Suprapubic skin (tissue), 4 donors: ENCODE measurements at places on chromosomes 12 and 14. TPM values are rescaled to one million over a fixed set of nuclear protein-coding genes. Genes with fewer than 3 reads are reported as not detected.

GRCh38 chr12:26282339-26282940 lies 87.1 kb downstream of the SSPN start:
- H3K27ac ChIP-seq, result no peak overlapping the region
- no peaks in the 10 kb centered on the region for H3K27me3 ChIP-seq
- no peaks in the 10 kb centered on the region for H3K36me3 ChIP-seq
- peaks cover 9% of the 10 kb centered on the region for H3K4me1 ChIP-seq
- no peak overlapping the region for H3K4me3 ChIP-seq
- no peak for DNase-seq

DNA sequence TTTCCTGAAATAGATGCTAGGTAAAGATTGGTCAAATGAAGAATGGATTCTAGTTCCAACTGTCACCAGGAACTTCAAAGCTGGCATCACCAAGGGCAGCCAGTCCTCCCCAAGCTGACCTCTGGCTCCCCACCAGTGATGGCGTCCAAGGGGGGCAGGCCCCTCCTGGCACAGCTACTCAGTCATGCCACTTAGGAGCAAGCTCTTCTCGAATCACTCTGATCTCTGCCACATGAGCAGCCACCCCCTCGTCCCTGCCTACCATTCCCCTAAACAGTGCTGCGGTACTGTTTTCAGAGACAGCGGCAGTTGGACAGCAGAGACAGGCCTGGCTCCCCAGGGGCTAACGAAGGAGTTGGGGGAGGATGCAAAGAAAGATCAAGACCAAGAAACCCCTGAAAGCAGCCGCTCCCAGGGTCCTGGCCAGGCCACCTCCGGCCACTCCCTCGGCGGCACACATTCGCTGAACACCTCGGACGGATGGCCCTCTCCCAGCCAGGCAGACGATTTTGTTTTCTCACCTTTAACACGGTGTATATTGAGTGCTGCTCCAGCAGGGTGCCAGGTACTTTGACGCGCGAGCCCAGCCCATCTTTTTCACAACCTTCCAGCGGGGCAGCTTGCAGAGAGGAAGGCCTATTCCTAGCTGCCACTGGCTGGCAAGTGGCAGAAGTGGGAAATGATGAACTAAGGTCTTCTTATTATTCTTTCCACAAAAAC lies 47.4 kb downstream of the ARL6IP4 start:
- no peak overlapping the region for H3K4me3 ChIP-seq
- no peaks in the 10 kb centered on the region for H3K27me3 ChIP-seq
- no peaks in the 10 kb centered on the region for H3K4me1 ChIP-seq
- peaks cover 10% of the 10 kb centered on the region for H3K36me3 ChIP-seq
- no peak overlapping the region for H3K27ac ChIP-seq
- DNase-seq, result no peak

GRCh38 chr12:124368421-124369032 lies 73.6 kb downstream of the RFLNA start:
- peak overlapping the region; percentile 80 for H3K27ac ChIP-seq
- H3K4me1 ChIP-seq, result peaks cover 66% of the 10 kb centered on the region
- no peaks in the 10 kb centered on the region for H3K27me3 ChIP-seq
- H3K36me3 ChIP-seq, result peaks cover 50% of the 10 kb centered on the region
- H3K4me3 ChIP-seq, result no peak overlapping the region

GRCh38 chr12:57511161-57511560 lies 9.2 kb downstream of the DDIT3 start:
- H3K4me3 ChIP-seq, result no peak overlapping the region
- no peak overlapping the region for H3K27ac ChIP-seq
- H3K4me1 ChIP-seq, result no peaks in the 10 kb centered on the region

Gene ANKRD33
- total RNA-seq, result not detected

Gene RTN1
- 3.9 TPM for total RNA-seq

Gene EIF2S1
- total RNA-seq, result 61.1 TPM

Gene NKX2-1
- total RNA-seq, result not detected

Gene LRP1-AS
- total RNA-seq, result not detected
